ENCODE measurements at places on chromosomes 6 and 20. TPM values are rescaled to one million over a fixed set of nuclear protein-coding genes. Genes with fewer than 3 reads are reported as not detected.
A peak's percentile ranks its signal among the peaks of the same experiment; 100 is the strongest.

DNA sequence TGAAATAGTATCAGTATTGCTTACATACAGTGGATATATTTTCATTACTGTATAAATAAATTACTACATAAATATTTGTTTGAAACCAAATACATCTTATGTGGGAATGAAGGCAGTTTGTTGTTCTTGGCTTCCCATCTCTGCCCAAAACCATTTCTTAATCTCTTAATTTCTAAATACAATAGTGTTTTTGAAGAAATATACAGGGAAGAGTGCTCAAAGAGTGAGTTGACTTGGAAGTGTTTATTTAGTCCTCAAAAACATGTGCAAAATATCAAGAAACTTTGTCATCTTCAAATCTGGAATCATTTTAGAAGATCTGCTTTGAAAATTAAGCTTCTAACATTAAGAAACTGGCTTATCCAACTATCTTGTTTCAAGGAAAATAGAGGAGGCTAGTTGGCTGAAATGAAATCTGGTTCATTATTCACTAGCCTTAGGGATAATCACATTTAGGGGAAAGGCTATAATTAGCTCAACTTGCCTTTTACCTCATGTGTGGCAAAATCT, 259.8 kb upstream of the FLRT3 start:
- no peaks in the 10 kb centered on the region for H3K27me3 ChIP-seq
- H3K36me3 ChIP-seq = no peaks in the 10 kb centered on the region
- H3K4me1 ChIP-seq = no peaks in the 10 kb centered on the region
- H3K4me3 ChIP-seq = no peak overlapping the region

GRCh38 chr20:43969501-43970182, 55.0 kb downstream of the TOX2 start:
- H3K4me3 ChIP-seq = no peak overlapping the region
- H3K36me3 ChIP-seq = no peaks in the 10 kb centered on the region
- H3K27ac ChIP-seq = no peak overlapping the region
- H3K4me1 ChIP-seq = peaks cover 3% of the 10 kb centered on the region

Gene CCR6
- total RNA-seq = not detected

- no peak for DNase-seq
- H3K27me3 ChIP-seq = peaks cover 94% of the 10 kb centered on the region
- H3K36me3 ChIP-seq = no peaks in the 10 kb centered on the region
- H3K4me3 ChIP-seq = no peak overlapping the region
- H3K27ac ChIP-seq = no peak overlapping the region
Measured at GRCh38 chr6:100461278-100461916, 3.3 kb downstream of the SIM1 start.

DNA sequence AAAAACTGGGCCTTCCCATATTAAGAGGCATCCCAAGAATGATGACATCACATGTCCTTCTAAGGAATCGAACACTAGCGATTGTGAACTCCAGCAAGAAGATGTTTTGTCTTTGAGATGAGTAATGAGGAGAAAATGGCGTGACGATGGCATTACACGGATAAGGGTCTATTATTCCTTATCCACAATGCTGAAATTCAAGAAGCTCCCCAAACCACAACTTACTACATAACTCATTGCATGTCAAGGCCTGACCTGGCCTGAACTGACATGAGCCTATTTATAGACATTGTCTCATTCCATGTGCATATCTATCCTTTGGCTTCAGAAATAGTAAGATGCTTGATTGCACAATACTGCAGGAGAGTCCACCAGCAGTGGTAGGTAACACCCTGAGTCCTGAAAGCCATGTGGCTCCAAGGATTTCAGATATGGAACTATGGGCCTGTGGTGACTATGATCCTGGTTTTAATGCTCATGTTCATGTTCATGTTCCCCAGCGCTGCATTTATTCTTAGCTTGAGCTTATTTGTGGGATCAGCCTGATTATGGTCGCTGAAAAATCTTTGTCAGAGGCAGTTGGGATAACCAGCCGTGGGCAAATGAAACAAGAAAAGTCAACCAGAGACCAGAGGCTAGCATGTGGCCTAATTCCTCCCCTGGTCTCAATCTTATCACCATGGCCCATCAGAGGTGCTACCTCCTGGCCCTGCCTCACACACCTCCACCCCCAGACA, 183.2 kb upstream of the JARID2 start:
- H3K27ac ChIP-seq = no peak overlapping the region
- peak; percentile 99 for DNase-seq
- no peak overlapping the region for H3K4me3 ChIP-seq
- no peaks in the 10 kb centered on the region for H3K27me3 ChIP-seq

GRCh38 chr20:62330576-62331317, 27.9 kb downstream of the ADRM1 start:
- no peak for DNase-seq
- peaks cover 45% of the 10 kb centered on the region for H3K36me3 ChIP-seq
- no peak overlapping the region for H3K27ac ChIP-seq
- no peaks in the 10 kb centered on the region for H3K4me1 ChIP-seq
- H3K4me3 ChIP-seq = no peak overlapping the region

DNA sequence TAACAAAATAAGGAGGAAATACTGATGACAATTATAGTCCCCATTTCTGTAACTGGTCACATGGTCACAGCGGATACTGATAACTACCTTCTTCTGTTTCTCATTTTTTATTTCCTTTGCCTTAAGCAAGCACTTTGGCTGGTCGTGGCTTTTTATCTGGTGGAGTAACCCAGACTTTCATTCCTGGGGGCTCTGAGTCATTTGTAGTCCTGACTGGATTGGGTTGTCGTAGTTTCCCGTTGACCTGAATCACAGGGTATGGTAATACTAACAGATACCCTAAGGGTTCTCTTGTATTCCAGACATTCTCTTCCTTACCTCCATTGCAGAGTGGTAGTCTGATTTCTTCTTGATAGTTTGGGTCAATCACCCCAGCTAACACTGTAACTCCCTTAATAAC, 500.3 kb upstream of the ADGRB3 start:
- H3K27me3 ChIP-seq = no peaks in the 10 kb centered on the region
- no peak overlapping the region for H3K27ac ChIP-seq
- H3K4me3 ChIP-seq = no peak overlapping the region
- no peaks in the 10 kb centered on the region for H3K36me3 ChIP-seq

GRCh38 chr6:43769526-43770371, at the start of gene VEGFA:
Gene VEGFA, plus strand, starts transcription at chr6:43770211.
- no peaks in the 10 kb centered on the region for H3K27me3 ChIP-seq
- H3K27ac ChIP-seq = peak within 1 kb of the TSS; percentile 92
- peak within 1 kb of the TSS; percentile 94 for H3K4me3 ChIP-seq
- peak; percentile 90 for DNase-seq
- peaks cover 23% of the 10 kb centered on the region for H3K4me1 ChIP-seq
- peaks cover 19% of the 10 kb centered on the region for H3K36me3 ChIP-seq

GRCh38 chr6:159801935-159802334, 1.9 kb downstream of the PNLDC1 start:
- peak; percentile 6 for DNase-seq
- no peak overlapping the region for H3K4me3 ChIP-seq
- H3K27ac ChIP-seq = no peak overlapping the region
- H3K36me3 ChIP-seq = peaks cover 15% of the 10 kb centered on the region
- H3K4me1 ChIP-seq = no peaks in the 10 kb centered on the region

- H3K36me3 ChIP-seq = no peaks in the 10 kb centered on the region
- peaks cover 19% of the 10 kb centered on the region for H3K27me3 ChIP-seq
- no peak for DNase-seq
- H3K4me1 ChIP-seq = no peaks in the 10 kb centered on the region
- H3K4me3 ChIP-seq = no peak overlapping the region
- H3K27ac ChIP-seq = no peak overlapping the region
Measured at GRCh38 chr20:45445805-45446562, 23.6 kb upstream of the WFDC2 start.

- no peaks in the 10 kb centered on the region for H3K36me3 ChIP-seq
- no peak overlapping the region for H3K4me3 ChIP-seq
- no peaks in the 10 kb centered on the region for H3K4me1 ChIP-seq
- no peak overlapping the region for H3K27ac ChIP-seq
- peaks cover 19% of the 10 kb centered on the region for H3K27me3 ChIP-seq
Measured at GRCh38 chr6:132604635-132605152, 15.2 kb upstream of the TAAR5 start.

DNA sequence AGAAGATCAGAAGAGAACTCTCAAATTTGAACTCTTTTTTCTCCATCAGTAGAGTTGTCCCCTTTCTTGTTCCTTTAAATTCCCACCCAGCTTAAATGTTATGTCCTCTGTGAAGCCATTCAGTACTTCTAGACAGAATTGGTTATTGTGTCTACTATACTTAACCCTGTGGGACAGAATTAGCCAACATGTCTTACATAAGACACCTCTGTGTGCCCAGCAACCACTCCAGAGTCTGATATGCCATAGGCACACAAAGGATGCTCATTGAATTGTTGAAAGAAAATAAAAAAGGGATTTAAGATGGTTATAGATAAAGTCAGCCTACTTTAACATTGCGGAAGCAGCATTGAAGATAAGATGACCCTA, 77.0 kb upstream of the LTV1 start:
- no peak for DNase-seq
- no peak overlapping the region for H3K27ac ChIP-seq
- no peaks in the 10 kb centered on the region for H3K4me1 ChIP-seq
- no peaks in the 10 kb centered on the region for H3K27me3 ChIP-seq

DNA sequence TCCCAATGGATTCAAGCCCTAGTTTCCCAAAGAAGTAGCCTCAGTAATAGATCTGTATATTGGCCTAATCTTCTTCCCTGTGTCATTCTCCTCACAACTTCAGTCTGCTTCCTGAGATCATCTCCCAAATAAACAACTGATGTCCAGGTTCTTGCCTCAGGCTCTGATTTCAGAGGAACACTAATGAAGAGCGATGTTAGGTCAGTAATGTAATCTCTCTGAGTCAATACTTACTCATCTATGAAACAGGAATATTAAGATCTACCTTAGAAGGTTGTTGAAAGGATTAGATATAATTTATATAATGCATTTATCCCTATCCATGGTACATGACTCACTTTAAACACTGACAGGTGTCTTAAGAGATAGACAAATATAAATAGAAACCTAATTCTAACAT, 246.0 kb upstream of the FLRT3 start:
- no peak overlapping the region for H3K4me3 ChIP-seq
- no peaks in the 10 kb centered on the region for H3K4me1 ChIP-seq
- no peaks in the 10 kb centered on the region for H3K27me3 ChIP-seq
- DNase-seq = peak; percentile 4
- H3K27ac ChIP-seq = no peak overlapping the region

DNA sequence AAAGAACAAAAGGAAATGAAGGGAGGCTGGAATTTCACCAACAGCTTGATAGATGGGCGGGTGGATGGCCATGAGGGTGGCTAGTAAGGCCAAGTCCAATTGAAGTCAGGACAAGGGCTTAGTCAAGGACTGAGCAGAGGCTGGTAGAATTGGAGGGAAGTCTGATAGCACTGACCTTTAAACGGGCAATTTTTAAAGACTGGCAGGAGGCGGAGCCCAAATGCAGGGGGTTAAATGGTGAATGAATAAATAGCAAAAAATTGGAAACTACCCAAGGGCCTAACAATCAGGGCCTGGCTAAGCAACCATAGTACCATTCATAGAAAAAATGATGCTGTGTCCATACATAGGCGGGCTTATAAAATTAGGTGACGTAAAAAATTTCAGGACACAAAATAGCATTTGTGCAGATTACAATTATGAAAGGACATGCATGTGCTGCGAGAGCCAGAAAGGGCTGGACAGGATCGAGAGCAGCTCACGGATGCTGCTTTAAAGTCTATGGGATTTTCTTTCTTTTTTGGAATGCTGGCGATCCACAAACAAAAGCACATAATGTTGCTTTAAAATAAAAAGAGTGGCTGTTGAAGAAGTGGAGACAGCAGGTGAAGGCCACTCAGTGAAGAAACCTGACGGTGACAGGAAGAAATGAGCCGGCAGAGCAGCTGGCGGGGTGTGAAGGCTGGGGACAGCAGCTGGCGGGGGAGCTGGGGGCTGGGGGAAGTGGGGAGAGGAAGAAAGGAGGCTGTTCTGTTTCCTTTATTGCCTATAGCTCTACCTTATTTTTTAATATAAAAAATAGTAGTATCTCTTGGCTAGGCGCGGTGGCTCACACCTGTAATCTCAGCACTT, 42.8 kb upstream of the TAF8 start:
- no peaks in the 10 kb centered on the region for H3K27me3 ChIP-seq
- H3K36me3 ChIP-seq = no peaks in the 10 kb centered on the region
- no peak overlapping the region for H3K4me3 ChIP-seq

GRCh38 chr6:140784573-140784972, 1348.2 kb upstream of the GJE1 start:
- H3K27me3 ChIP-seq = no peaks in the 10 kb centered on the region
- H3K4me1 ChIP-seq = peaks cover 4% of the 10 kb centered on the region
- no peaks in the 10 kb centered on the region for H3K36me3 ChIP-seq
- no peak overlapping the region for H3K27ac ChIP-seq
- peak; percentile 39 for DNase-seq

- H3K27me3 ChIP-seq = no peaks in the 10 kb centered on the region
- H3K4me1 ChIP-seq = peaks cover 2% of the 10 kb centered on the region
- no peaks in the 10 kb centered on the region for H3K36me3 ChIP-seq
- no peak overlapping the region for H3K27ac ChIP-seq
- DNase-seq = no peak
Measured at GRCh38 chr20:13426870-13427269, 205.8 kb downstream of the ISM1 start.

- H3K36me3 ChIP-seq = no peaks in the 10 kb centered on the region
- no peak for DNase-seq
- H3K27me3 ChIP-seq = peaks cover 84% of the 10 kb centered on the region
- peaks cover 2% of the 10 kb centered on the region for H3K4me1 ChIP-seq
- H3K27ac ChIP-seq = no peak overlapping the region
Measured at GRCh38 chr20:31860390-31861134, 9.8 kb downstream of the DUSP15 start.

- no peak overlapping the region for H3K27ac ChIP-seq
- peaks cover 3% of the 10 kb centered on the region for H3K27me3 ChIP-seq
- H3K4me1 ChIP-seq = peaks cover 1% of the 10 kb centered on the region
- no peaks in the 10 kb centered on the region for H3K36me3 ChIP-seq
- no peak for DNase-seq
- no peak overlapping the region for H3K4me3 ChIP-seq
Measured at GRCh38 chr6:170456886-170457698, 96.0 kb downstream of the PSMB1 start.

- H3K27ac ChIP-seq = no peak overlapping the region
- H3K27me3 ChIP-seq = peaks cover 19% of the 10 kb centered on the region
- no peaks in the 10 kb centered on the region for H3K36me3 ChIP-seq
Measured at GRCh38 chr20:3710011-3710466, 2.4 kb downstream of the SIGLEC1 start.

DNA sequence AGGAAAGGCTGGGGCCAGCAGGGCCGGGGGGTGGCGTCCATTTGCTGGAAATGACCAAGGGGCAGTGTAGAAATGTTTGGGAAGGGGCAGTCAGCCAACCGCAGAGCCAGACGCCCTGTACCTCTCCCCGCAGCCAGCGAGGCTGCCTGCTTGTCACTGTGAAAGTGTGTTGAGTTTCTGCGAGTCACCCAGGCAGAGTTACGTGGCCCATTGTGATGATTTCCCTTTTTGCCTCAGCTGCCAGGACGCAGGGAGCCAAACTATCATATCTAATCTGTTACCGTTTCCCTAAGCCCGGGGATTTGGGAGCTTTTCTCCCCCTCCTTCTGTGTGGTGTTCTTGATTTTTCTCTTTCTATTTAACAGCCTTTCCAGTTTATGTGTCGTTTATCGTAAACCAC, 67.9 kb upstream of the STX16 start:
- no peak overlapping the region for H3K4me3 ChIP-seq
- peaks cover 12% of the 10 kb centered on the region for H3K4me1 ChIP-seq
- no peaks in the 10 kb centered on the region for H3K36me3 ChIP-seq
- DNase-seq = peak; percentile 49

GRCh38 chr20:57672164-57672563, 37.7 kb downstream of the PMEPA1 start:
- no peaks in the 10 kb centered on the region for H3K27me3 ChIP-seq
- peaks cover 1% of the 10 kb centered on the region for H3K4me1 ChIP-seq
- DNase-seq = peak; percentile 10
- no peaks in the 10 kb centered on the region for H3K36me3 ChIP-seq
- no peak overlapping the region for H3K27ac ChIP-seq

Data from IMR-90 (cell line).